Osteoblast (primary cell): ENCODE measurements at places on chromosomes 3 and 15.

DNA sequence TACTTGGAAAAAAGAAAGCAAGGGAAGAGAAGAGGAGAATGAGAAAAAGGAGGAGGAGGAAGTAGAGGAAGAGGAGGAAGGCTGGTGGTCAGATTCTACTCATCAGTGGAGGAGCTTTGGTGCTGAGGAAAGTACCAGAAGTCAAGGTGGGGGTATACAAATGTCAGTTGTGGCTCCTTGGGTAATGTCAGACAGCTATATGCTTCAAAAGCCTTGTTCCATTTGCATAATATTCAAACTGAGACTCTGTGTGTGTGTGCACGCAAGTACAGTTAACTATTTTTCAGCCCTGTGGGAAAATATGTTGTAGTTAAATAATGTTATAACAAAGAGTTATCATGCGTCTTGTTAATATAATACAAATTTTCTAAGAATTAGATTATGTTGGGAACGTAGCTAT lies 609.7 kb downstream of the PDCD6IP start:
- no peak for DNase-seq

DNA sequence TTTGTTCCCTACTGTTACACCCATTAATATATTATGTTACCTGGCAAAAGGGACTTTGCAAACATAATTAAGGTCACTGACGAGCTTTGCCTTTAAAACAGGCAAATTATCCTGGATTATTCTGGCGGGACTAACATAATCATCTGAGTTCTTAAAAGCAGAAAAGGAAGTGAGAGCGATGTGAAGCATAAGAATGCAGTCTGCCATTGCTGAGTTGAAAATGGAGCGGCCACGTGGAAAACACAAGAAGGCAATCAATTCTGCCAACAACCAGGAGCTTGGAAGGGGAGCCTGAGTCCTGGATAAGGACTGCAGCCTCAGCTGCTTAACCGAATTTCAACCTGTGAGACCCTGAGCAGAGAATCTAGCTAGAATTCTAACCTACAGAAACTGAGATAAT lies 328.2 kb upstream of the WNT5A start:
- DNase-seq, result no peak

DNA sequence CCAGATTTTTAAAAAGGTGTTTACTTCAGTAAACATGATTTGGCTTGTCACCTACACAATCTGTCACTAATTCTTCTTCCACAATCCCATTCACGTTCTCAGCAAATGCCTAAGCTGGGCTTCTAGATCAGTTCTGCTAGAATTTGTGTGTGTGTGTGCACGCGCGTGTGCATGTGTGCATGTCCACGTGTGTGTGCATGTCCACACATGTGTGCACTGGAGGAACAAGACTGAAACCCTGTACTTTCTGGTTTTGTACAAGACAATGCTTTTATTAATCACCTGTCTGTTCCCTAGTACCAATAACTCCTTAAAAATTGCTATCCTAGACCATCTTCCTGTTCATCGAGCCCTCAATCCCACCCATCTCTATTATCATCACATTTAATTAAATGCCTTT lies 229.2 kb downstream of the KCNMB2 start:
- DNase-seq, result no peak

DNA sequence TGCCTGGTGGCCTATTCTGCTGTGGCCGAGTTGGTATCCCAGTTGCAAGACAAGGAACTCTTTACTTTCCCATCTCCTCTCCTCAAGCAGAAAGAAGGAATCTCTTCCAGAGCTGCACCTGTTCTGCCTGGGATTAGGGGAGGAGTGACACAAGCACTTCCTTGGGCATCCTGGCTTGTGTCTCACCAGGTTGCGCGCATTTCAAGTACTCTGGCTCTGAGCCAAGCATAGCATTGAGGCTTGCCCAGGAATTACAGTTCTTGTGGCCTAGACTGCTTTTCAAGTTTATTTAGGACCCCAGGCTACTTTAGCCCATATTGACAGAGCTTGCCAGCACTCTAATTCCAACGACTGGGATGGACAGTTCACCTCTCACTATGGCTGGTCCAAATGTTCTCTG lies 150.5 kb downstream of the RSRC1 start:
- DNase-seq, result no peak

DNA sequence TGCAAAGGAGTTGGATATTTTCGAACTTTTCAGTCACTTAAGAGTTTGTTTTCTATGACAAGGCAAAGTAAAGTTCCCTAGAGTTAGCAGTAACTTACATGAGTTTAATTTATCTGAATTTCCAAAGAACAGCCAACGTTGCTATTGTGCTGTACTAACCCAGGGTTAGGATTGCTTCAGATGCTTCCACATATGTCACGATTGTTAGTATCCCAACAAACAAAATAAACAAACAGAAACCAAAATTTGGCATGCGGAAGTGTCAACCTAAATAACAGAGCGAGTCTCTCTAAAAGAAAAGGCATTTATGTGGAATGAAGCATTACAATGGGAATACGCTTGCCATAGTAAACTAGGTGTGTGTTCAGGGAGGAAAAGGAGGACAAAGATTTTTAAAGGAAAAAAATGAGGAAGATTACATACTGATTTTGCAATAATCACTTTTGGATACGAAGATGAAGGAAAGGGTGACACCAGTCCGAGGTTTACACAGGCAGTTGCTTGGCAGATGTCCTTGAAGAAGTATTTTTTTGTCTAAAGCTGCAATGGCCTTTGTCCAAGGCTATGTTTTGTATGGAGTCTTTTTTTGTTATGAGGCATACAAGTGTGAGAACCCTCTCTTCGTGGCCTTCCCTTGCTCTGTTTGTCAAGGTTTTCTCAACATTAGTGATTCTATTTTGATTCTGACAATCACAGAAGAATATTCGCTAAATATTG lies 267.9 kb downstream of the GABRG3 start:
- DNase-seq, result no peak

- DNase-seq, result peak; percentile 11
Observed at GRCh38 chr3:158152186-158152585, 42.3 kb downstream of the RSRC1 start.

DNA sequence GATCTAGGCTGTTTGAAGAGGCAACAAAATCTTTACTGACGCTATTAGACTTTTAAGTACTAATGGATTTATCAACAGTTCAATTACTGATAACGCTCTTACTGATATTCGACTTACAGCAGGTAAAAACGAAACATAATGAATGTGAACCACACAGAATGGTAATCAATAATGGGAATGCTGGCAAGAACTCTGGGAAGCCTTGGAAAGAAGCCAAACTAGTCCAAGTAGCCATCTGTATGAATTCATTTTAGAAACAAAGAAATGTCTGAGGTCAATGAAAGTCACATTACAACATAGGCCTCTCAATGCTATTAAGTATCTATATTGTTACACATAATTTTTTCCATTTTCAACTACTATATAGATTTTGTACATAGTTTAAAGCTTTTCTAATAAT lies 130.0 kb downstream of the DMXL2 start:
- DNase-seq, result no peak

- peak; percentile 88 for DNase-seq
Observed at GRCh38 chr3:194133661-194134230, 2.2 kb upstream of the HES1 start.

GRCh38 chr3:177133860-177134815 lies 63.1 kb downstream of the TBL1XR1 start:
- DNase-seq, result no peak

DNA sequence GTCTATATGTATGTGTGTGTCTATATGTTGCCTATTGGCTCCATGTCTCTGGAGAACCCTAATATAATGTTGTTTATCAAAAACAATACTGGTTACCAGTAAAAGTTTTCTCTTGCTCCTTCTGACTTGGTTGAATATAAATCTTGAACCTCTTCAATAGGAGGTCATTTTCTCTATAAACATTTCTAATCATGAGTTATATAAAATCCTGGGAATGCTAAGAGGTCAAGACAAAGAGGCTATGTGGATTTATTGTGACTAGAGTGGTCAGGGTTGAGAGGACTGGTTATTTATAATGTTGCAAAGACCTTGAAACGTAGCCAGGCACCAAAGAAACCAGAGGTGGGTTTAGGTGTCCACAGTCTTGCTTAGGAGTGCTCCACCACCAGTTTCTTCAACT lies 1.2 kb upstream of the MINDY4B start:
- no peak for DNase-seq

DNA sequence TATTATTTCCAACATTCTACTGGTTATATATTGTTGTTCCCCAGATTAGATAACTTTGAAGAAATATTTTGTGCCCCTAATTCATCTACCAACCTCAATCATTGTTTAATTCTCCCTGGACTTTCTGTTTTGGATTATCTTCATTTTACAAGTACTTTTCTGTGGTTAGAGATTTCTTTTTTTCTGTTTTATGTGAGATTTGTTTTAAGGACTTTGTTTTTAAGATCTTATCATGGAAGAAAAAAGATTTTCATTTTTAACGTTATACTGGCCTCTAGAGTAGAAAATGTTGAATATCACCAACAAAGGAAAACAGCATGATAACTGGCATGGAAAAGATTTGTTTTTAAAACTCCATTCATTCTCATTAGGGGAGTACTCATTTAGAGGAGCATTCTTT lies 210.9 kb upstream of the KCNMB2 start:
- DNase-seq, result peak; percentile 65

- no peak for DNase-seq
Observed at GRCh38 chr3:5429517-5429890, 242.0 kb downstream of the EDEM1 start.

DNA sequence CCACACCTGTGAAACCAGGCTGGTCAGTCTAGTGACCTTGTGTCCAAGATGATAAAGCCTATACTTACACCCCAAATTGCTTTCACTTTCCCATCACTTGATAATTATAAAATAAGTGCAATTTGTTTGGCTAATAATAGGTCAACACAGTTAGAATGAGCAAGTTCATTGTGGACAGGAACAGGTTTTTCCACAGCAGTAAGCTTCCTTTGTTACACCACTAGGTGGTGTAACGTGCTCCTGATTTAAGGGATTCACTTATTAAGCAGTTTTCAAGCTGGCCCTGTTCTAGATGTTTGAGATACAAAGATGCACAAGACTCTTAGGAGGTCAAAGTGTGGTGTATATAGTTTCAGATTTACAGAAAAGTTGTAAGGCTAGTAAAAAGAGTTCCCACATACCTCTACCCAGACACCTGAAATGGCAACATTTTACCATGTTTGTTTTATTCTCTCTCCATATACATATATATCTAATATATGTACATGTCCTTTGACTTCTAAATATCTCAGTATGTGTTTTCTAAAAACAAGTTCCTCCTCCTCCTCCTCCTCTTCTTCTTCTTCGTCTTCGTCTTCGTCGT lies 6.8 kb upstream of the MFSD1 start:
- no peak for DNase-seq

- DNase-seq, result no peak
Observed at GRCh38 chr3:29128001-29128400, 152.9 kb upstream of the RBMS3 start.

DNA sequence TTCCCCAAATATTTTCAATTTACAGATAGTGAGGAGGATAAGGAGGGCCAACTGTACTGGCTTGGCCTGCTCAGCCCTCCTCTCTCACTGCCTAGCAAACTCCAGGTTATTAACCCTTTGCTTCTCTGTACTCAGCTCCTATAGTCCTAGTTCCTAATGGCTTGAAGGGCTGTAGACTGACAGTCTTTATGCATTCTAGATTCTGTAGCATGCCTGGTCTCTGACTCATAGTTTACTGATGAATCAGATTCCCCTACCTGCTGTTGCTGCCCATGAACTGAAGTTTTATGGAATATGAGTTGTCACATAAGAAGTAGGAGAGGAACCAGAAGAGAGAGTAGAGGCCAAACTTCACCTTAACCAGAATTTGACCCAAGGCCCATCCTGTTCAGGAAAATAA lies 27.1 kb upstream of the MAP3K13 start:
- peak; percentile 83 for DNase-seq

DNA sequence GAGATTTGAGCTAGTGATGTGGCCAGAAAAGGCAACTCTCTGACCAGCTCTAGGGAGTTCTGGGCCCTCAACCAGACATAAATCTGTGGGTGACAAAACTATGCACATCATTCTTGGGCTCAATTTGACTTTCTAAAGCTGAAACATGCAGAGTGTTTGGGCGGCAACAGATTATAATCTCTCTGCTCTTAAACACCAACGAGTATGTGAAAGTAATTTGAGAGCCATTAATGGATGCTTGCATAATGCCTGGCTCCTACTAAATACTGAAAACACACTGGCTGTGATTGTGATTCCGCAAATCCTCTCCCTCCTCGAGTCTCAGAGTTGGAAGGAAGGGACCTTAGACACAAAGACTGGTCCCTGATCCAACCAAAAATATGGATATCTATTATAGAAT lies 186.7 kb downstream of the UACA start:
- no peak for DNase-seq

DNA sequence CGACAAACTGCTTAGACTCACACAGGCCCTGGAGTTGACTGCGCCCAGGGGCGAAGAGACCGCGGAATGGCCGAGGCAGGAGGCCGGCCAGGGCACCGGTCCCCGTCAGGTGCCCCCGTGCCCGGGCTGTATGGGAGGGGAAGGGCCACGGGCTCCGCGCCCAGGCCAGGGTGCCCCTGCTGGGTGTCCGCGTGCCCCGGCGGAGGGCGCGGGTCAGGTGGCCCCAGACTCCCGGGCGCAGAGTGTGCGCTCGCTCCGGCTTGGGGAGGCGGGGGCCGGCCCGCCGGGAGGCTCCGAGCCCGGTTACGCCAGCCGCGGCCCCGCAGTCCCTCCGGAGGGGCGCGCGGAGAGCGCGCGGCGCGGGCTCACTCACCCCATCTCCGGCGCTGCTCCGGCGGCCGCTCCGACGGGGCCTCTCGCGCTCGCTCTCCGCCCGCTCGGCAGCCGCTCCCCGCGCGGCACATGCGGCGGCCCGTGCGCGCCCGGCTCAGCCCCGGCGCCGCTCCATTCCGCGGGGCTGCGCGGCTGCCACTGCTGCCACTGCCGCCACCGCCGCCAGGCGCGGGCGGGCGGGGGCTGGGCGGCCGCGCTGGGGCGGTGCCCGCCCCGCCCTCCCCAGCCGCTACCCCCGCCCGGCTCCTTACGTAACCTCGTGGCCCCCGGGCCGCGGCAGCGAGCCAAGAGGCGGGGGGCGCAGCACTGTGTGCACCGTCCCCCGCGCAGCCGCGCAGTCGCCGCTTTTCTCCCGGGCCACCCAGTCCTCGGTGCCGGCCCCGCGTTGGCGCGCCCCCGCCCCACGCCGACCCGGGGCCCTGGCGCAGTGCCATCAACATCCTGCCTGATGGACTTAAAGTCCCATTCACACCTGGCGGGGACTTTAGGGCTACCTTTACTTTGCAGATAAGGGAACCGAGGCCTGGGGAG lies at the start of gene HOMER2:
HOMER2 (minus strand) TSS at position 563 of the 924 bp plus-strand sequence; CDS start at position 378, 185 bp downstream.
- DNase-seq, result peak; percentile 87

DNA sequence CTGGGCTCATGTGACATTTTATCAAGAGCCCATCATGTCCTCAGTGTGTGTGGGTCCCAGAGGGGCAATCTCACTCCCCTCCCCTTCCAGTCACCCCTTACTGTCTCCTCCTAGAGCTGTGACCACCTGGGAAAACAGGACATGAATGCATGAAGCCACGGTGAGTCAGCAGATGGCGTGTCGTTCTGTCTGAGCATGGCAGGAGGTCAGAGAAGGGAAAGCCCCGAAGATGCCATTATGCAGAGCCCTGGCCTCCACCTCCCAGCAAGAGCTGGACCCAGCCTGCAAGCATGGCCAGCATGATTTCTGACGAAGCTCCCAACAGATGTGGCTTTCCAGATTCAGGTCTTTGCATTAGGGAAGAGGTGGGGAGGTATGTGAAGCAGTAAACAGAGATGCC lies 118.5 kb downstream of the TLE3 start:
- DNase-seq, result no peak
